ENCODE measurements at places on chromosomes 2 and 18. TPM values are rescaled to one million over a fixed set of nuclear protein-coding genes. Genes with fewer than 3 reads are reported as not detected.
A peak's percentile ranks its signal among the peaks of the same experiment; 100 is the strongest.

DNA sequence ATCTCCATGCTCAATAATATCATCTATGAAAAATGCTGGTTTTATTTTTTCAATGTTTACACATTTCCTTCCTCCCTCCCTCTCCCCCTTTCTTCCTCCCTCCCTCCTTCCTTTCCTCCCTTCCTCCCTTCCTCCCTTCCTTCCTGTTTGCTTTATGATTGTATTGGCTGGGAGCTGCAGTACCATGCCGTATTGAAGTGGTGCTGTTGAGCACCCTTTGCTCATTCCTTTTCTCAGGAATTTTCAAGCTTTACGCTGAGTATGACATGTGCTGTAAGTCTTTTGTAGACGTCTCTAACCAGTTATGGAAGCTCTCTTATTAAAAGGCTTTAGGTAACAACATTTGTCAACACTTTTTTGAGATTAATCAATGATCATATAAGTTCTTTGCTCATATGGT, 100.4 kb downstream of the SNTG2 start:
- H3K4me1 ChIP-seq = no peaks in the 10 kb centered on the region
- H3K36me3 ChIP-seq = no peaks in the 10 kb centered on the region
- H3K27me3 ChIP-seq = no peaks in the 10 kb centered on the region
- no peak overlapping the region for H3K4me3 ChIP-seq
- no peak overlapping the region for H3K27ac ChIP-seq
- no peak for DNase-seq

- no peaks in the 10 kb centered on the region for H3K27me3 ChIP-seq
- H3K36me3 ChIP-seq = no peaks in the 10 kb centered on the region
- DNase-seq = no peak
- no peak overlapping the region for H3K4me3 ChIP-seq
- no peak overlapping the region for H3K27ac ChIP-seq
These were observed 189.2 kb downstream of the OSR1 start for GRCh38 chr2:19169134-19169768.

DAW1 gene
- polyA plus RNA-seq = 0.17 TPM

DNA sequence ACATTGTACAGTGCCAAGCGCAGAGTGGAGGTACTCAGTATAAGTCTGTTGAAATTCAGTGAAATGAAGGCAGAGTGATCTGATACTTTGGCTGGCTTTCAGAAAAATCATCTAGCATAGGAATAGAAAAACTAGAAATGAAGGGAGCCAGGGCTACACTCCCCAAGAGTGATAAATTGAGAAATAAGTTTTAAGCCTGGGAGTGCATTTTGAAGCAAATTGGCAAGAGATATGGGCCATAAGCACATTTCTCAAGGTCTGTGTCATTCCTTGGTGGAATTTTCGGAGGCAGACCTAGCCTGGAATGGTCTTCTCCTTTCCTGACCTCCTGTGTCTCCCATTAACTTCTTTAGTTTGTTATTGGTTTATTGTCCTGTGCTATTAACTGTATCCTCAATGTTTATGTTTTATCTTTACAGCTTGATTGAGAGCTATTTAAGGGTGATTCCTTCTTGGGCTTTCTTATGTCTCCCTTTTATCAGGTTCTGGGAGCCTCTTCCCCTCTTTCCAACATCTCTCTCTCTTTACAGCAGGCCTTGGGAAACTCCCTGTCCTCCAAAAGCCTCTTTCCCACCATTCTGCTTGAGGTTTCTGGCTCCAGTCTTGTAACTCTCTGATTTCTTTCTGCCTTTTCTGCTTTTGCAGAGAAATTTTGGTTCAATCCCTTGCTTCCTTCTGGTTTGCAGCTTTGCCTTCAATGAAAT, 649.5 kb downstream of the SLC4A3 start:
- DNase-seq = no peak
- H3K4me1 ChIP-seq = peaks cover 2% of the 10 kb centered on the region
- H3K27me3 ChIP-seq = no peaks in the 10 kb centered on the region
- H3K4me3 ChIP-seq = no peak overlapping the region
- H3K27ac ChIP-seq = no peak overlapping the region

- DNase-seq = no peak
These were observed 50.6 kb downstream of the LYPD6B start for GRCh38 chr2:149089068-149089467.

- H3K4me1 ChIP-seq = no peaks in the 10 kb centered on the region
- no peak for DNase-seq
- no peaks in the 10 kb centered on the region for H3K27me3 ChIP-seq
- H3K4me3 ChIP-seq = no peak overlapping the region
- no peaks in the 10 kb centered on the region for H3K36me3 ChIP-seq
These were observed 103.1 kb downstream of the UPP2 start for GRCh38 chr2:158204741-158205165.

GRCh38 chr2:42101206-42102023, 53.6 kb downstream of the PKDCC start:
- no peaks in the 10 kb centered on the region for H3K27me3 ChIP-seq
- DNase-seq = peak; percentile 73
- H3K36me3 ChIP-seq = no peaks in the 10 kb centered on the region
- peaks cover 4% of the 10 kb centered on the region for H3K4me1 ChIP-seq

ERICH2 gene
- polyA plus RNA-seq = 2.4 TPM

DNA sequence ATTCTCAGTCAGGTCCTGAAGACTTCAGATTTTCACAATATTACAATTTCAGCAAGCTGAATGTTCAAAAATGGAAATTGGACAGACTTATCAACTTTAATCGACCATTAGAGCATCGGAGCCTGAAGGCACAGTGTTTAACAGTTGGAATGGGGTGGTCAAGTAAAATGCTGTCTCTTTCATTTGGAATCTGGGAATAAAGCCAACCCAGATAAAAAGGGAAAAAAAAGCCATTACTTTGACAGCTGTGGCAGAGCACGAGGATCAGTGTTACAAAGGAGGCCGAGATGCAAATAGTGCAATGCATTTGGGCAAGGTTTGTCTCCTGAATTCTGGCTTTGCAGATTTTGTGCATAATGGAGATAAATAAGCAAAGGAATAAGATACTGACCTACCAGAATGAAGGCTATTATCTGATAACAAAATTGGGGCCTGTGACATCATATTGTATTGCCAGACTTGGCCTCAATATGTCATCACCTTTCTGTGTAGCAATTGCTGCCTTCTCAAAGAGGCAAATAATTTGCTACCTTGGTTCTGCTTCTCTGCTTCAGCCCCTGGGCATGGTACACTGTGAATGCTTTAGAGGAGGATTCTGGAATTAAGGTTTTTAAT, 277.5 kb upstream of the KLHL29 start:
- H3K27ac ChIP-seq = no peak overlapping the region
- H3K4me1 ChIP-seq = no peaks in the 10 kb centered on the region
- H3K36me3 ChIP-seq = no peaks in the 10 kb centered on the region
- H3K27me3 ChIP-seq = no peaks in the 10 kb centered on the region

DNA sequence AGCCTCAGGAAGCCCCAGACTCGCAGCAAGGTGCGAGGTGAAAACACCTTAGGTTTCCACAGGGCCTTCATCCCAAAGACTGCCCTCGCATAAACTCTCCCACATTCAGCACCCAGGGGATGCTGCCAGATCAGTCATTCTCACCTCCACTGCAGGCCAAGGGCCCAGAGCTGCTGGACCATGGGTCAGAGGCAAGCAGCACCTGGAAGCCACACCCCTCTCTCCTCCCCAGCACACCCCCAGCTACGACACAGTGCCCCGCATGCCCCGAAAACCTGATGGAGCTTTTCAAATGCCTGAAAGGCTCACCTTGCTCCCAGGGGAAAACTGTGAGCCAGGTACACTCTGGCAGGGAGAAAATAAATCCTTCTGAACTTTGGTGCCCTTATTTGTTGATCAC, 31.9 kb upstream of the LDLRAD4 start:
- H3K27me3 ChIP-seq = no peaks in the 10 kb centered on the region
- no peak for DNase-seq
- no peak overlapping the region for H3K27ac ChIP-seq
- H3K4me3 ChIP-seq = no peak overlapping the region

GRCh38 chr2:217988014-217988839, 14.6 kb downstream of the TNS1 start:
- no peak overlapping the region for H3K4me3 ChIP-seq
- DNase-seq = peak; percentile 84
- no peaks in the 10 kb centered on the region for H3K27me3 ChIP-seq
- no peak overlapping the region for H3K27ac ChIP-seq
- no peaks in the 10 kb centered on the region for H3K36me3 ChIP-seq

DNA sequence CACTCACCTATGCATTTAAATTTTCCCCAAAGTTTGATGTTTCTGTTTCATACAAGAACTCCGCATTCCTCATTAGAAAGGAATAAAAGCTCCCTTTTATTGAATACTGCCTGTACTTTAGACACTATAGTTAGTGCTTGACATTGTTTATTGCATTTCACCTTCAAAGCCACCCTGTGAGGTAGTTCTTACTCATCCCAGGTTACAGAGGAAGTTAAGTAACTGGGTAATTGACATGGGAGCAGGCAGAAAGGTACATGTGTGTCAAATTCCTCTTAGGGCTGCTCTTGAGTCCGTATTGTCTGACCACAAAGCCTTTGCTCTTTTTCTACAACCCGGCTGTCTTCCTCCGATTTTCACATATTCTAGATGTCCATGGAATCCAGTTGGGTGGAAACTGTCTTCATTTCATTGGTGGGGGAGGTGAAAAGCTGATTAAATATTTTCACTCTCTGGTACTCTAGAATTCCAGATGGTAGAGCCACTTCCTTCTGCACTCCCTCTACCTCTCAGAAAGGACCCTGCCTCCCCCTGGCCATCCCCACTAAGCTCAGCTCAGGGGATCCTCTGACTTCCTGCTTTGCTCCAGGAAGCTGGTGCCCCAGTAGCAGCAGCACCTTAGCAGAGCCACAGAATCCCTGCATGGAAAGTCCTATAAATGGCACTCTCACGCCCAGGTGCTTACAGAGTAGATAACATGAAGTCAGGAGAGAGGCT, 319.2 kb downstream of the LRATD1 start:
- H3K4me1 ChIP-seq = no peaks in the 10 kb centered on the region
- H3K27ac ChIP-seq = no peak overlapping the region
- no peak for DNase-seq
- no peaks in the 10 kb centered on the region for H3K36me3 ChIP-seq

GRCh38 chr2:232236200-232236599, 142.4 kb upstream of the ALPP start:
- H3K27me3 ChIP-seq = no peaks in the 10 kb centered on the region
- no peak for DNase-seq
- H3K4me1 ChIP-seq = peaks cover 4% of the 10 kb centered on the region
- no peak overlapping the region for H3K27ac ChIP-seq

DNA sequence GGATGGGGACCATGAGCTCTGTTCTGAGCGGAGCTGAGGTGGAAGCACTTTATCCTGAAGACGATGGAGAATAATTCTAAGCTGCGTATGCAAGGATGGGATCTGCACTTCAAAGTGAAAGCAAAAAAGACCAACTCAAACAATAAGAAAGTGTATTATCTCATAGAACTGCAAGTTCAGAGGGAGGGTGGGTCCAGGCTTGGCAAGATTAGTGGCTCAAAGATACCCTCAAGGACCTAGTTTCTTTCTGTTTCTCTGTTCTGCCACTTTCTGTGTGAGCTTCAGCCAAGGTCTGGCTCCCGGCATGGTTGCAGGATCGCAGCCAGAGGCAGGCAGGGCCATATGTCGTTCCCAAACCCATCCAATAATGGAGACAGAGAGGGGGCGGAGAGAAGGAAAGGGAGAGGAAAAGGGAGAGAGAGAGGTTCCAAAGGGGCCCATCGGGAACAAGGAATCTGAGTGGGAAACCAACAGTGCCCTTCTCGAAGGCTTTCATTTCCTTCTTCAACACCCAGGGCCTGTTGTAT, 169.2 kb upstream of the NCK2 start:
- H3K27ac ChIP-seq = no peak overlapping the region
- H3K27me3 ChIP-seq = no peaks in the 10 kb centered on the region
- no peaks in the 10 kb centered on the region for H3K36me3 ChIP-seq
- DNase-seq = no peak
- no peak overlapping the region for H3K4me3 ChIP-seq
- peaks cover 5% of the 10 kb centered on the region for H3K4me1 ChIP-seq

GRCh38 chr18:59068276-59069071, 71.2 kb upstream of the SEC11C start:
- H3K27me3 ChIP-seq = no peaks in the 10 kb centered on the region
- no peak for DNase-seq
- no peak overlapping the region for H3K4me3 ChIP-seq
- no peaks in the 10 kb centered on the region for H3K36me3 ChIP-seq
- peaks cover 2% of the 10 kb centered on the region for H3K4me1 ChIP-seq

CD8A gene
- polyA plus RNA-seq = 1.1 TPM

DNA sequence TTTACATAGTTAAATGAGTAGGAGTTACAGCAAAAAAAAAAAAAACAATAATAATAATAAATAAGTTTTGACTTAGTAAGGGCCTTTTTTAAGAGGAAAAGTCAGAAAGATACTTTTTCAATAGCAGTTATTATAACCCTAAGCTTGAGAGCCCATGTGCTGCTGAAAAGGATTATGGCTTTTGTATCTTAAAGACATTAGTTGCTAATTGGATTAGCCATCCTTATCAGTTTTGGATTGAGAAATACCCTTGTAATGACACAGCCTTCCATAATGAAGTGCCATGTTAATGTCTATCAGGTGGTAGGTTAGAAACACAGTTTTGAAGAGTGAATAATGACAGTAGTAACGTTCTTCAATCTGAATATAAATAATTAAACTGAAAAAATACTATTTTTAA, 554.0 kb downstream of the RIT2 start:
- H3K4me3 ChIP-seq = no peak overlapping the region
- no peaks in the 10 kb centered on the region for H3K27me3 ChIP-seq
- H3K4me1 ChIP-seq = no peaks in the 10 kb centered on the region
- no peak overlapping the region for H3K27ac ChIP-seq

- no peaks in the 10 kb centered on the region for H3K36me3 ChIP-seq
- DNase-seq = no peak
- no peak overlapping the region for H3K27ac ChIP-seq
- no peaks in the 10 kb centered on the region for H3K27me3 ChIP-seq
- no peak overlapping the region for H3K4me3 ChIP-seq
These were observed 63.2 kb downstream of the AP1S3 start for GRCh38 chr2:223774193-223774592.

- H3K27ac ChIP-seq = no peak overlapping the region
- no peaks in the 10 kb centered on the region for H3K4me1 ChIP-seq
- H3K4me3 ChIP-seq = no peak overlapping the region
- H3K36me3 ChIP-seq = no peaks in the 10 kb centered on the region
- DNase-seq = no peak
These were observed 549.4 kb upstream of the HS6ST1 start for GRCh38 chr2:128867936-128868636.

- no peaks in the 10 kb centered on the region for H3K4me1 ChIP-seq
- H3K4me3 ChIP-seq = no peak overlapping the region
- DNase-seq = no peak
- no peak overlapping the region for H3K27ac ChIP-seq
- H3K36me3 ChIP-seq = no peaks in the 10 kb centered on the region
These were observed 264.4 kb upstream of the SIX2 start for GRCh38 chr2:45273412-45274249.
